ENCODE measurements at places on chromosomes 2 and 18.
A peak's percentile ranks its signal among the peaks of the same experiment; 100 is the strongest.

DNA sequence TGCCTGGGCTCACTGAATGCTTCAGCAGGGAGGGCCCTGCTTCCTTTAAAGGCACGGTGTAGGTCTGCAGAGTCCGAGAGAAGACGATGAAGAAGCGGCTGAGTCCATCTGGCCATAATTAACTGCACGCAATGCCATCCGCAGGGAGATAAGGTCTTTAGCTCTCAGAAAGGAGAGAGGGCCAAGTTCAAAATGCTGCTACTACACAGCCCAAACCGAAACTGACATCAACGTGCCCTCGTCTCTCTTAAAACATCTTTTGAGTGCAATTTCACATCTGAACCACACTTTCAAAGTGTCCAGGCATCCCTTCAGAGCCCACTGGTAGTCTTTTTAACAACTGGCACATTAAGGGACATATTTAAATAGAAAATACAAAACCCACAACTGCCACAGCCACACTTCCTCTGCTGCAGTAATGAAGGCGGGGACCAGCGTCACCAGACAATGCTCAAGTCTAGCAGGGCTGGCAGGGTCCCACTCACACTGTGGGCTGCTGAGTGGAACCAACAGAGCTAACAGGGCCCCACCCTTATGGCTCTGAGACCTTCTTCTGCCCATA, 35.8 kb downstream of the ST3GAL5 start:
- H3K36me3 ChIP-seq: no peaks in the 10 kb centered on the region
- DNase-seq: peak; percentile 64
- no peak overlapping the region for H3K4me3 ChIP-seq
- peaks cover 5% of the 10 kb centered on the region for H3K4me1 ChIP-seq
- peak overlapping the region; percentile 68 for H3K27ac ChIP-seq

- no peak overlapping the region for H3K4me3 ChIP-seq
- no peak for DNase-seq
- H3K4me1 ChIP-seq: no peaks in the 10 kb centered on the region
- no peaks in the 10 kb centered on the region for H3K36me3 ChIP-seq
- no peaks in the 10 kb centered on the region for H3K27me3 ChIP-seq
- no peak overlapping the region for H3K27ac ChIP-seq
These were observed 291.0 kb upstream of the CDH19 start for GRCh38 chr18:66894851-66895250.

DNA sequence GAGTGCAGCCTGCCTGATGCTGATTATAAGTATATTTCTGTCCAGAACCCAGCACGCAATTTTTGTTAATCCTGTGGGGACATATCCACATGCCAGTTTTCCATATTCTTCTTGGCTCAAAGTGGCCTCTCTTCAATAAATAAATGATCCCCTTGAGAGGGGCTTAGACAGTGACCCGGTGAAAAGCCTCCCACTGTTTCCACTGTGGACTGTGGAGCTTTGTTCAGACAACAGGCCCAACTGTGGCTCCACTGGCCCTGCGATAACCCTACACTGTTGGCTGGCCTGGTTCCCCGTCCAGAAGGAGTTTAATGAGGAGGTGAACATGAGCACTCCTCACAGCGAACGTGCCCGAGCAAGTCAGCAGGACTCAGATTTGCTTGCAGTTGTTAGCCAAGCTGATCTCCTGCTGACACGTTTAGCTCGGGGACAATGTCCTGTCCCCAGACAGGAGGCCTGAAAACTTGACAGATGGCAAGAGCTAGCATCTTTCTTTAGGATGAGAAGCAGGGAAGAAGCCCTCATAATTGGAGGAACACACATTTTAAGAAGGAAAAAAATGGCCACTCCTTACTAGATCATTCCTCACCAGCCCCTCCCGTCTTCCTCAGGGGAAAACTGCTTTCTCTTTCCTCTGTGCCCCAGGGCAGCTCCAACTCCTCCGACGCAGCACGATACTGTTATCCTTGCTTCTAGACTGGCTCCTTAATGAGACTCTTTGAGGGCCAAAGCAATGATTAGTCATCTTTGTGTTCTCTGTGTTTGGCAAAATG, 20.0 kb upstream of the MTCL1 start:
- H3K27me3 ChIP-seq: no peaks in the 10 kb centered on the region
- no peaks in the 10 kb centered on the region for H3K4me1 ChIP-seq
- no peak for DNase-seq
- no peak overlapping the region for H3K4me3 ChIP-seq
- no peaks in the 10 kb centered on the region for H3K36me3 ChIP-seq
- H3K27ac ChIP-seq: no peak overlapping the region

DNA sequence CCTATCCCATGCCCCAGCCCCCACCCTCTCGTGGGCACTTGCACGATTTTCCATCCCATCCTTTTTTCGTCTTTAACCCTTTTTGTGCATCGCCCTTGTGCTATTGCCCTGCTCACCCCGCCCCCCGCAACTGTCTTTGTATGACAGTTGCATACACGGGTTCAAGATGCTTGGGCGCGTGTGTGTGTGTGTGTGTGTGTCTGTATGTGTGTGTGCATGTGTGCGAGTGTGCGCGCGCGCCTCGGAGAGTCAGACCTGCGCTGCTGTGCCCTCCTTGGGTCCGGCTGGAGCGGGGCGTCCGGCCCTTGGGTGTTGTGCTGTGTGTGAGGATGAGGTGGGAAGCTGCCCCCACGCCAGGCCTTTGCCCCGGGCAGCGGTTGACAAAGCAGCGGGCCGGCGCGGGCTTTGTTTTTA, 230.7 kb downstream of the HAUS1 start:
- no peak overlapping the region for H3K27ac ChIP-seq
- peaks cover 39% of the 10 kb centered on the region for H3K4me1 ChIP-seq
- peak overlapping the region; percentile 59 for H3K4me3 ChIP-seq
- no peaks in the 10 kb centered on the region for H3K36me3 ChIP-seq
- no peak for DNase-seq
